NCI-H2107 (cell line): ENCODE measurements at places on chromosomes 5 and 9.

DNA sequence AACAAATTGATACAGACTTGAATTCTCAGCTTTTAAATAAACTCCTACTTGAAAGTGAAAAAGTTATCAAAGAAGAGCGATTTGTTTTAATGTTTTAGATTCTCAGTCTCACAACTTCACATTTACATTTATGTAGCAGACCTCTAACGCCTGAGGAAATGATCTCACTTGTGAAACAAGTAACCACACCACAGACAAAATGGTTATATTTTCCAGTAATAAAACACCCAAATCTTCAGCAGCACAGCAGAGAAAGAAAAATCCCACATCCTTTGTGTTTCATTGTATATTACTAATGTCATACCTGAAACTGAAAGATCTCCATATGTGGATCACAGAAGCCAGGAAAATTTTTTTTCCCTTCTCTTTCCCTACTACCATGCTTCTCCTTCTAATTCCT is 29.8 kb upstream of the GZMA start:
- DNase-seq: no peak

- DNase-seq: no peak
These were observed 476.5 kb downstream of the SPATA31A7 start for GRCh38 chr9:61666310-61666709.

DNA sequence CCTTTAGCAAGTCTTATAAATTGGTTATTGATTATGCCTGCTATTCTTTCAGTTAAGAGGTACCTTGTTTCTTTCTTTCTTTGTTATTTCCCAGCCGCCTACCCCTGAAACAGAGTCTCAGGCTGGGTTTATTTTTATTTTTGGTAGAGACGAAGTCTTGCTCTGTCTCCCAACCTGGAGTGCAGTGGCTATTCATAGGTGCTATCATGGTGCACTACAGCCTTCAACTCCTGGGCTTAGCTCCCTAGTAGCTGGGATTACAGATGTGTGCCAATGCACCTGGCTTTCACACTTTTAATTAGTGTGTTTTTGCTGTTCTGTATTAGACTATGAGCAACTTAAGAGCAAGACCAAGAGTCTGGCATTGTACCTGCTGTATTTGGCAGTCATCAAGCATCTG is 14.2 kb downstream of the MAML1 start:
- DNase-seq: no peak

- DNase-seq: no peak
These were observed 119.5 kb upstream of the TLE4 start for GRCh38 chr9:79452265-79452664.

- DNase-seq: no peak
These were observed 747 bp upstream of the UNC5A start for GRCh38 chr5:176809544-176810080.
